ENCODE measurements at places on chromosomes 7 and 10.

GRCh38 chr7:131803816-131804215, 247.4 kb upstream of the PODXL start:
- DNase-seq: no peak

GRCh38 chr10:547591-548081, 141.8 kb downstream of the DIP2C start:
- no peak for DNase-seq

DNA sequence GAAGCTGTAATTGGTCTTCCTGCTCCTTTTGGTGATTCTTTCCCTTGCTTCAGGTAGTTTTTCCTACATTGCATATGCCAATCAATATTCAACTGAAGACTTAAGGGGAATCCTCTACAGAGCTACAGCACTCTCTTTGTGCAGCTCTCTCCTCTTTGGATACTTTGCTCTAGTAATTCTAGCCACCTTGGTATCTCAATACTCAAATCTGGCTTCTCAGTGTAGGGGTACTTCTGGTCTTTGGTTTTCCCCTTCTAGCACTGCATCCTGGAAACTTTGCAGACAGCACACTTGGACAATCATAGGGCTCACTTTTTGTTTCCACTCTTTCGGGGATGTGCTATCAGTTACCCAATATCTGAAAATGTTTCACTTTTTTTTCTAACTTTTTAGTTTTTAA, 9.9 kb downstream of the PHTF2 start:
- DNase-seq: no peak

GRCh38 chr7:139937715-139938114, 108.7 kb downstream of the TBXAS1 start:
- DNase-seq: no peak

DNA sequence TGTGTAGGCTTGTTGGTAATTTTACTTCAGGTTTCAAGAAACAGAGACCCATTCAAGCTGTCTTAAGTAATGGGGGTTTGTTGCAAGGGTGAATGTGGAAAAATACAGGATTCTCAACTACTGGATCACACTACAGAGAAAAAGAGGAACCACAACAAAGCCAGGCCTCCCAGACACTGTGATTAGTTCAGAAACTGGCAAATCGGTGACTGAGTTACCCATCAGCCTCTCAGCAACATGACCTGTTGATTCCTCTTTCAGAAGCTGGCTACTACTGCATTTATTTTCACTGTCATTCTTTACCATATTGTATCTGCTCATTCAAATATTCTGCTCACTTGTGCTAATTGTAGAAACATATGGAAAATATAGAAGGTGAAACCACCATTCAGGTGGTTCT, 16.0 kb downstream of the CCDC71L start:
- DNase-seq: no peak

DNA sequence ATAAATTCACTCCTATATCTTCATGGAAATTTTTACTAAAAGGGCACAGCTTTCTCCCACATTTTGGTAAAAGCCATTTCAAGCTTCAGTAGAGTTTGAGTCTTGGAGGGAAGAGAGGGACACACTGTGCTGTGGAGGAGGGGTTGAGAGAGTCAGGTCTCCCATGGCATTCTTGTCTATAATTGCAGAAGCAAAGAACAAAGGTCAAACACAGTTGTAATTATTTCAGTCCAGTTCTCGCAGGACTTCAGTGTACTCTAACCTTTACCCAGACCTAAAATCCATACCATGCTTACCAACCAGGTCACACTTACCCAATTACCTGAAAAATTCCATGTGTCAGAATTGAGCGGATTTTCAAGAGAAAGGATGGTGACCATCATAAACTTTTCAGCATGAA, 298.4 kb downstream of the XPNPEP1 start:
- no peak for DNase-seq

DNA sequence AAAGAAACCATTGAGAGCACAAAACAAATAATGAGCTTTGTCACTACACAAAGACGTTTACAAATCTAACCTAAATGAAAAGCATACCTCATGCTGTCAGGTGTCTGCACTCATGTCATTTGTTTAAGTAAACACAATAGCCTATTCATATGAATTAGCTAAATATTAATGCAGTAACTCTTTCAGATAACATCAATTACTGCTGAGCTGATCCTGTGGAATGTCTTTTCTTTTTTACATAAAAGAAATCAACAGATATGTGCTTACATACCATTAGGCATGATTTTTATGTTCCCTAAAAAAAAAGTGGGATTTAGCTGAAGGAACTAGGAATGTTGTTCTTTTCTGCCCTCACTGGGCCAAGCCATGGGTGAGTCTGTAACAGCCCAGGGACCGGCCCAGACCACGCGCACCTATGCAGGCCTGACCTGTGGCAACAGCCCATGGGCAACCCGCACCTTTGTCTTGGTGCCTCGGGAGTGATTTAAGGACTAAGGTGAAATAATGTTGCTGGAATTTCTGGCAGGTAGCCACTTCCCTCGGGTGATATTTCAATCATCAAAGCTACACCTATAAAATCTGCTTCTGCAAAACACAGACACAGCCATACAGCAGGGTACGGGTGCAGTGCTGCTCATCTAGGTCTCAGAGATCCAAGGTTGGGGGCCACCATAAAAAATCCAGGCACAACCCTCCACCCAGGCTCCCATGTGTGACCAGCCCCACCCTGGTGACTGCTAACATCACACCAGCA, 44.6 kb downstream of the FGFR2 start:
- DNase-seq: no peak

DNA sequence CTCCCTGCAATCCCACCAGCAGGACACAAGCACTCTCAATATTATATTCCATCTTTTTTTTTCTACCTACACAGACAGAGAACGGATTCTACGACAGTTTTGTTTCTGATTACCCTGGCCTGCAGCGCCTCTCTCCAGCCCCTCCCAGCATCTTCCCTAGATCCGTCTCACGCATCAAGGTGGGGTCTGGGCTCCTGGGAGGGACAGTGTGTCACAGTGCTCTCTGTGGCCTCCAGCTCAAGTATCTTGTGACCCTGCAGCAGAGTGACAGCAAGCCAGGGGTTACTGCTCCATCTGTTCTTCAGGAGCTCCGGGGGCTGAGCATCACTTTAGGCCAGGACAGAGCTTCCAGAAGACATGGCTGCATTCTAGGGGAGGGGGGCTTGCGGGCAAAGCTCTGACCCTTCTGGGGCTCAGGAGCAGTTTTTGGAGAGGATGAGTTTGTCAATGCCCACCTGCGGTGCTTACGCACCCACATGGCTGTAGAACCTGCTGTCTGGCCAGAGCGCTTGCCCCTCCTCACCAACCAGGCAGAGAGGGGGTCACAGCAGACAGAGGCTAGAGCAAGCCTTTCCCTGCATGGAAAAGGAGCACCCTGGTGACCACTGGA, 22.6 kb downstream of the MYO1G start:
- DNase-seq: no peak

DNA sequence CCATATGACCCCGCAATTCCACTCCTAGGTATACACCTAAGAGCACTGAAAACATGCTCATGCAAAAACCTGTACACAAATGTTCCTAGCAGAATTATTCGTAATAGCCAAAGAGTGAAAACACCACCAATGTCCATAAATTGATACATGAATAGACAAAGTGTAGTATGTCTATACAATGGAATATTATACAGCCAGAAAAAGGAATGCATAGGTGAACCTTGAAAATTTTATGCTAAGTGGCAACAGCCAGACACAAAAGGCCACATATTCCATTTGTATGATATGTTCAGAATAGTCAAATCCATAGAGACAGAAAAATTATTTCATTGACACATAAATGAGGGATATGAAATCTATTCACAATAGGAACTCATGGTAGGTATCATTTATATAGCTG, 81.0 kb upstream of the NOBOX start:
- DNase-seq: no peak

DNA sequence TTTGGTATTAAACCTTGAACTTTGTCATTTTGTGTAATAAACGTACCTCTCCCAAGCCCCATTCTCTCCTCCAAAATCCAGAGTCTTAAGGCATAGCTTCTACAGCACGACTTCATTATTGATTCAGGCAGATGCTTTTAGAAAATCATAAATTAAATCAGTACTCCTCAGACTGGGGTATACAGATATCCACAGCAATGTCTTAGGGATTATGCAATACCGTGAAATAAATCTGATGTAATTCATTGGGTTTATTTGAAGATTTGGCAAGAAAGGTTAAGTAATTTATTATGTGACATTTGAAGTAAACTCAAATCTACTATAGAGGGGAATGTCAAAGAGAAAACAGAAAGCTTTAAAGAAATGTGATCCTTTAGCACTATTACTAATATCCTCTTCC, 246.1 kb upstream of the PLXDC2 start:
- no peak for DNase-seq

- no peak for DNase-seq
Observed at GRCh38 chr7:50335795-50336754, 31.6 kb downstream of the IKZF1 start.

DNA sequence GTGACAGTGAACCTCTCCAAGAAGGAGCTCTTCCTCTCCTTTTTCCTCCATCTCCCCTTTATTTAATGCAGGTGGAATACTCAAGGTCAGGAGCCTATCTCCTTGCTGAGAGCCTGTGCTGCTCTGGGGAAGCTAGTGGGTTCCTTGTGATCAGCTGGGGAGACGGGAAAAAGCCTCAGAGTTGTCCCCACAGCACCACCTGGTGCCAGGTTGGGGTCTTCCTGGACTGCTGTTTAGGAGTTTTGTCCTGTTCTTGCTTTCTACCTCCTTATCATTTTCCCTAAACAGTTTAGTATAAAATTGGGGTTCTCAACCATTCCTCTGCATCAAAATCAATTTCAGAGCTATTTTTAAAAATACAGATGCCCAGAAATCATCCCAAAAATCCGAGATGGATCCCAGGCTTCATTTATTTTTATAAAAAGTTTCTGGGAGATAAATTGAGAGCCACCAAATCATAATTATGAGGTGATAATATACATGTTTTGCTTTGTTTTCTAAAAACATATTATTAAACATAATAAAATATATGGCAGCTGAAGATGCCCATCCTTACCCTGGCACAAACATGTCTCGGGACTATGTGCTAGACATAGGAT, 44.3 kb downstream of the MACC1 start:
- DNase-seq: no peak
